A172 (cell line): ENCODE measurements at places on chromosomes 16 and 17. TPM values are rescaled to one million over a fixed set of nuclear protein-coding genes. Genes with fewer than 3 reads are reported as not detected.

DNA sequence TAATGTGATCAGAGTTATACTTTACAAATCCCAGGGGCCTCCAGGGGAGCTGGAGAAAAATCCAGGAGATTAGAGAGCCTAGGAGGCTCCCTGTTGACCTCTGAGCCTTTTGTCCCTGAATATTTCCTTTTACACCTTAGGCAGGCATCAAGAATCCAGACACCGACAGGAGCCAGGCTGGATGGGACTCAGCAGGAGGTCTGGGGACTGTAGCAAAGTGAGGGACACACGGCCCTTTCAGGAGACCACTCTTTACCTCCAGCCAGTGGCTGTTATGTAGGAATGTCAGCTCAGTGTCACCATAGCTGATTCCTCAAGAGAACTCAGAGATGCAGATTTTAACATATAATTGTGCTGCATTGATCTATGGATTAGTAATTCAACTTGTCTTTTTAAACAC lies 198.4 kb downstream of the SHISA9 start:
- DNase-seq, result no peak

DNA sequence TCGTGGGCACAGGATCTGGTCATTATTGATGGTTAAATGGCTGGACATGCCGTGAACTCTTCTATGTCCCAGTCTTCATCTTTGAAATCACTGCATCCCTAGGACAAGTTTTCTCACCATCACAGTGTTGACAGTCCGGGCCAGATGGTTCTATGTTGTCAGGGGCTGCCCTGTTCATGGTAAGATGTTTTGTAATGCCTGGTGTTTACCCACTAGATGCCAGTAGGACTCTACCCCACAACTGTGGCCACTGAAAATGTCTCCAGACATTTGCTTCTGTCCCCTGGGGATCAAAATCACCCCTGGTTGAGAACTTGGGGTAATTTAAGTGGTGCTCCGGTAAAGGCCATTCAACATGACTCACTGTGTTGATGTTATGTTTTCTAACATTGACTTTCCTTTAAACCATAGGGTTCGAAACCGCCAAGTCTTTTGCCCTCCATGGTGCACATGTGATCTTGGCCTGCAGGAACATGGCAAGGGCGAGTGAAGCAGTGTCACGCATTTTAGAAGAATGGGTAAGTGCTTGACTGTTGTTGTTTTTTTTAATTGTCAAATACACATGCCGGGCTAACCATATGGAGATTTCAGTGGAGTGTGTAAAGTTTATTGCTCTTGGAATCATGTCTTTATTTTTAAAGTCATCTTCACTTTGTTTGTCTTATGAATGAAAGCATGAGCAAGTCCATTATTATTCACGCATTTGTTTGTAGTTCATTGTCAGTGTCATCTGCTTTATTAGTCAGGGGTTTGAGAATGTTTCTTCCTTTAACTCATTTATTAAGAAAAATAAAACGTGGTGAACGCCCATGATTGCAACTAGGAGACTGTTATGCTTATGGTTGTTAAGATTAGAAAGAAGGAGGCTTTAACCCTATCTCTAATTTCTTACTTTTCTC lies 64.6 kb downstream of the WWOX start:
- DNase-seq, result no peak

DNA sequence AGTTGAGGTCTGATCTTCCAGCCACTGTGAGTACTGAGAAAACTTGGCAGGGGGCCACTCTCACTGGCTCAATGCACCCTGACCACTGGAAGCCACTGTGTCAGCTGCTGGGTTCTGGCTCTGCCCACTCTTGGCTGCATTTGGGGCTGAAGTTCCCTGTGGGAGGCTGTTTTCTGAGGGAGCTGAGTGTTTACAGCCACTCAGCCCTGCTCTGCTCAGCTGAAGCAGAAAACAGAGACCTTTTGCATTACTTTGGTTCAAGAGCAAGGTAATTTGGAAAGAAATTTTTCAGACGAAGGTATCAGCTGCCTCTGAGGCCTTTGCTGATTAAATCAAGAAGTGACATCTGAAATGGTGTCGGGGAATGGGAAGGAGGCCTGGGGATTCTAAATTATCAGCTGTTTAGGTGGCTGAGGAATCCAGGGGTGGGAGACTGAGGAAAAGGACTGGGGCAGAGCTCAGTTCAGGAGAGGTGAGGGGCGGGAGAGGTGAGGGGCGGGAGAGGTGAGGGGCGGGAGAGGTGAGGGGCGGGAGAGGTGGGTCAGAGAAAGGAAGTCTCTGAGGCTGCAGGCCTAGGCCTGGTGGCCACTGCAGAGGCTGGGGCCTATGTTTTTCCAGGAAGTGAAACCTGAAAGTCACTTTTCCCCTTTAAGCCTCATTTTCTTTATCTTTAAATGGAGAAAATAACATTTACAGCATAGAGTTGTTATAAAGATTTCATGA lies at the start of gene ACSM5:
Gene ACSM5 (plus strand): TSS at position 137 of the 723 bp plus-strand sequence. CDS start 1,951 bp downstream, outside the sequence.
- DNase-seq, result peak; percentile 48

DNA sequence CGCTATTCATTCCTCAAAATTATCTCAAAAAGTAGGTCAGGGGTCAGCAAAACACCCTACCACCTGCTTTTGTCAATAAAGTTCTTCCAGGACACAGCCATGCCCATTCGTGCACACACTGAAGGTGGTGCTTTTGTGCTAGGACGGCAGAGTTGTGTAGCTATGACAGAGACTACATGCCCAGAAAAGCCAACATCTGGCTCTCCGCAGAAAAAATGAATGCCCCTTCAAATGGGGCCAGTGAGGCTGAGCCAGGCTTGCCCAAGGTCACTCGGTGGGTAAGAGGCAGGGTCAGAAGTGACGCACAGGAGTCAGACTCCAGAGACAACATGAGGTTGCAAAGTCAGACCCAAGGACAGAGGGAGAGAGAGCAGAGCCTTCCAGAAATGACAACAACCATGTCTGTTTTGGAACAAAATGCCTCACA lies 200.1 kb downstream of the XYLT1 start:
- no peak for DNase-seq

DNA sequence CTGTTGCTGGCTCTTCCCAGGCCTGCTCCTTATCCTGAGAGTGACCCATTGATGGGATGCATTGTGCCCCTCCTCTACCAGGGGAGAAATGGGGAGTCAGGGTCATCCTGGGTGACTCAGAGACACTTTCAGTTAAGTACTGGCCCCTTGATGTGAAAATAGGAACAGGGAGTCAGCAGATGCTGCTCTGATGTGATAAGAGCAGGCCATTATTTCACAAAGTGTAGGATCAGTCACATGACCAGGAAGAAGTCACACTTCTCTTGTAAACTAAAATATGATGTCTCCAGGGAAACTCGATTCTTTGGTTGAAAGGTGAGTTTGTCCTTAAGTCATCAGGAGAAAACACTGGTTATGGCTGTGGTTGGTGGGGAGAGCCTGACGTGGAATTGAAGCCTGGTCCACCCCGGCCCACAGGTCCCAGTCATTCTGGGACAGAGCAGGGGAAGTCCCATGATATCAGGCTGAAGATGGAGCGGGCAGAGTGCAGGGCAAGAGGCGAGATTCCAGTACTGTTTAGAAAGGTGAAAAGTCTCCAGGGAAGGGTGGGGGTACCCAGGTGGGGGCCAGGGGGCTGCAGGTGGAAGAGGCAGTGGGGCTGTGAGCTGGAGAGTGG lies 88.6 kb upstream of the NLRP1 start:
- DNase-seq, result no peak

GRCh38 chr16:21646721-21647561 lies 5.5 kb downstream of the IGSF6 start:
- DNase-seq, result no peak

DNA sequence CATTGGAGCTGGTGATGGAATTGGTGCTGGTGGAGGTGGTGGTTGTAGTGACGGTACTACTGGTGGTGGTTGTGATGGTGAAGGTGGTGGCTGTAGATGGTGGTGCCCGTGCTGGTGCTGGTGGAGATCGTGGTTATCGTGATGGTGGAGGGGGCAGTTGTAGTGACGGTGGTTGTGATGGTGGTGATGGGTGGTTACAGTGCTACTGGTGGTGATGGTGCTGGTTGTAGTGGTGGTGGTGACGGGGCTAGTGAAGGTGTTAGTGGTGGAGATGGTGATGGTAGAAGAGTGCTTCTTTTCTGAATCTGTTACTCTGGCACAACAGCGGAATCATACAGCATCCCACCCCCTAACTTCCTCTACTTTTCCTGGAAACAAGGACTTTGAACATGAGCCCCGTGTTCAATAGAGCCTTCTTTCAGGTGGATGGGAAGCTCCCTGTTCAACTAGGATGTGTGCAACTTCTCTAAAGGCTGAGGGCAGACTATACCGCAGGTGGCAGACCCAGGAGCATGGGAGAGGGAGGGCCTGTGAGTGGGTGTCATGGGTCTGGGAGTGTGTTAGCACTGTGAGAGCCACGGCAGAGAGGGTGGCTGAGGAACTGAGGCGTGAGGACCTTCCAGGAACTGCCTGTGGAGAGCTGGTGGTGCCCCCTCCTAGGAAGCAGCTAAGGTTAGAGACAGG lies 8.2 kb downstream of the TBX21 start:
- DNase-seq, result no peak

- DNase-seq, result no peak
Observed at GRCh38 chr16:3736116-3736515, 18.8 kb upstream of the TRAP1 start.

- peak; percentile 96 for DNase-seq
Observed at GRCh38 chr16:86363057-86363490, 147.3 kb upstream of the FOXF1 start.

Gene TBC1D3I
- 0.22 TPM in 1 of 2 replicates, not detected in the other for total RNA-seq

Gene EVPL
- not detected in 2 replicates for total RNA-seq
